ENCODE measurements at places on chromosomes 16 and 17. TPM values are rescaled to one million over a fixed set of nuclear protein-coding genes. Genes with fewer than 3 reads are reported as not detected.

- no peak for DNase-seq
These were observed 56.3 kb downstream of the IL21R start for GRCh38 chr16:27458258-27458657.

GRCh38 chr17:36214918-36215317 is 4.1 kb downstream of the CCL4L2 start:
- DNase-seq, result no peak

DNA sequence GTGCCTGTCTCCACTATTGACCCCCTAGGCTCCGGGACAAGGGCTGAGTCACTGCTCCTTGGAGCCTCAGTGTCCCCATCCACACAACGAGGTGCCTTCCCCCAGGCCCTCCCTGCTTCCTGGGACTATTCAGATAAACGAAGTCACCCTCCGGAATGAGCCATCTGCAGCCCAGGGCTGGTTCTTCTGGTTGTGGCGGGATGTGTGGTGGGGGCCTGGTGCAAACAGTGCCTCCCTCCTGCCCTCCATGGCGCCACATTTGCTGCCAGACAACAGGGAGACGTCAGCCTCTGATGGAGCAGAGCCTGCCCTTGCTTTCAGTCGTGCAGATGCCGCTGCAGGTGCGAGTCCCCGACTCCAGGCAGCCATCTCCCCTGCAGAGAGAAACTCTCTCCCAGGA is 5.1 kb upstream of the KRT16 start:
- no peak for DNase-seq

DNA sequence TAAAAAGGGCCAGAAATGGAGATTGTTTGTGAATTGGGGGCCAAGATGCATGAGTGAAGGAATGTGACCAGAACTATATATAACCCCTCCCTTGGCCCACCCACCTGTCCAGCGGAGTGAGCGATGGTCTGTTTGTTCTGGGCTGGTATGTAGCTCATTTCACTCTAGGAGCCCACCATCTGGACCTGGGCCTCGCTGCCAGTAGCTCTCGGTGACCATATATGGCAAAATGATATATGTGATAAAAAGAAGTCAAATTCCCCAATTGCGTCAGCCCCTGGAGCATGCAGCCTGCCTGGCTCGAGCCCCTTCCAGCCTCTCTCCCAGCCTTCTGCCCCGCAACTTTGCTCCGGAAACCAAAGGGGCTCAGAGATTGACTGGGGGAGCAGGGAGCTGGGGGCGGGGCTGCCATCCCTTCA is 47.3 kb downstream of the CCDC42 start:
- DNase-seq, result no peak

GRCh38 chr16:57360321-57360935 is 1.8 kb downstream of the CCL22 start:
- no peak for DNase-seq

The AIPL1 gene
- not detected for polyA plus RNA-seq

GRCh38 chr16:70591615-70592014 is 54.7 kb upstream of the IL34 start:
- no peak for DNase-seq

The NEK8 gene
- polyA plus RNA-seq, result 26.1 TPM

DNA sequence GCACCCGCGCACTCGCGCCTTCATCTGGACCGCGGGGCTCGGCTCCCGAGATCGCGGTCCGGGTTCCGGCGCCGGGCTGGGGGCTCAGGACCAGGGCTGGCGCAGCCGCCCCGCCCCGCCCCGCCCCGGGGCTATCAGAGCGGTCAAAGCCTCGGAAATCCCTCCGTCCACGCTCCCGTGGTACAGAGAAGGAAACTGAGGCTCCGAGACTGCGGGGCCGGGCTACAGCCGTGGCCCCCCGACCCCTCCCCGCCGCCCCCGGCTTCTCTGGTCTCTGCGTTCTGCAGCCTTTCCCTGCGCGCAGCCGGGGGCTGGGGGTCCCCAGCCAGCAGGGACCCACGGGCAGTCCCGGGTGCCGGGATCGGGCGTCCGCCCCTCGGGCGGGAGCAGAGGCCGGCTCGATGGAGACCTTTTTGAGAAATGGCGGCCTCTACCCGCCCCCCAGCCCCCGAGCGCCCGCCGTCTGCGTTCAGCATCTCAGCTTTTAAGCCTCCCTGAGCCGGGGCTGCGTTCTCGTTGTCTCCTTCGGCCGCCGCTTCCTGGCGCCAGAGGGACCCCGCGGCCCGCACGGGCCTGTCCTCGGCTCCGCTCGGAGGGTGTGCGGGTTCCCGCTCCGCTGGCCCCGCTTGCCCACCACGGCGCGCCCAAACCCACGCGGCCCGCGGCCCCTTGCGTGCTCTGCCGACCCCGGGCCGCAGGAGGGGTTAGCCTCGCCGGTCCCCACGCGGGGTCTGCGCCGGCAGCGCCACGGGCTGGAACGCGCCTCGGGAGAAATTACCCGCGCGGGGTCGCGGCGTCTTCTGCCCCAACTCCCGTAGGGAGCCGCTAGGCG is 1.5 kb upstream of the NPTX1 start:
- DNase-seq, result no peak

The FSCN2 gene
- polyA plus RNA-seq, result 0.59 TPM

All from naive B cell (primary cell).